Hematopoietic multipotent progenitor cell treated with erythropoietin and hydrocortisone succinate and interleukin-3 and kit ligand, for 17 days (in vitro differentiated cells): ENCODE measurements at places on chromosomes 3 and 15.

GRCh38 chr3:156973954-156974353 is 147.8 kb downstream of the LEKR1 start:
- DNase-seq: no peak

- DNase-seq: peak; percentile 86
Measured at GRCh38 chr3:9715764-9716437, 12.3 kb downstream of the CPNE9 start.

GRCh38 chr3:172359996-172360395 is 88.3 kb downstream of the GHSR start:
- no peak for DNase-seq

GRCh38 chr3:172135185-172135584 is 95.8 kb downstream of the FNDC3B start:
- no peak for DNase-seq

GRCh38 chr3:130393594-130393993 is 48.1 kb downstream of the COL6A5 start:
- no peak for DNase-seq
